Mammary epithelial cell (primary cell): ENCODE measurements at places on chromosomes 3 and 15. TPM values are rescaled to one million over a fixed set of nuclear protein-coding genes. Genes with fewer than 3 reads are reported as not detected.

- no peak for DNase-seq
Measured at GRCh38 chr15:101664303-101664913, 12.2 kb upstream of the TM2D3 start.

DNA sequence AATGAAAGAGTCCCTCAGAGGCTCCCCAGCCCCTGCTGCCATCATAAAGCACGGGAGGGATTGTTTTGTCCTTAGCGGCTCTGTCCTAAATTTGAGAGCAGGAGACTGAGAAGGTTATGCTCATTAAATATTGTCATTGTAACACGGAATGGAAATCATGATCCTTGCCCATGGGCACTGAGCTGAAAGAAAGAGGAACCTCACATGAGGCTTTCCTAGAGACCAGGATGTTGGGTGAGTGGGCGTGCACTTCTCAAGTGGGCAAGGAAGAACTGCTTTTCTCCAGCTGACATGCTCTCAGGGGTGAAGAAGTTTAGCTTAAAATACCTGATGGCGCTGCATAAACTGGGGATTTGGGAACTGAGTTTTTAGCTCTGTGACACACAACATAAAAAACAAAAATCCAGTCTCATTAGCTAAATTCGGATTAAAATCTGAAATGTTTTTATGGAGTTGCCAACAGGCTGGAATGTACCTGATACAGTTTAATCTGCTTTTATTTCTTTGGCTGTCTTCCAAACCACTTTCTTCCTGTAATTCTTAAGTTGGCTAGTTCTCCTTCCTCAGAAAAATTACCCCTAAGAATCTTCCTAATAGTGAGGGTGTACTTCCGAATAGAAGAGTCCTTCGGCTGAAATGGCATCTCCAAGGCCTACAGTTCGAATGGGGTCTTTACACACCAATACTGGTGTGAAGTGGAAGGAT lies 31.7 kb downstream of the ADPGK start:
- DNase-seq: no peak

GRCh38 chr15:75347222-75348033 lies 589 bp downstream of the NEIL1 start:
- no peak for DNase-seq

- peak; percentile 79 for DNase-seq
Measured at GRCh38 chr15:73982222-73982962, 9.7 kb downstream of the STOML1 start.

DNA sequence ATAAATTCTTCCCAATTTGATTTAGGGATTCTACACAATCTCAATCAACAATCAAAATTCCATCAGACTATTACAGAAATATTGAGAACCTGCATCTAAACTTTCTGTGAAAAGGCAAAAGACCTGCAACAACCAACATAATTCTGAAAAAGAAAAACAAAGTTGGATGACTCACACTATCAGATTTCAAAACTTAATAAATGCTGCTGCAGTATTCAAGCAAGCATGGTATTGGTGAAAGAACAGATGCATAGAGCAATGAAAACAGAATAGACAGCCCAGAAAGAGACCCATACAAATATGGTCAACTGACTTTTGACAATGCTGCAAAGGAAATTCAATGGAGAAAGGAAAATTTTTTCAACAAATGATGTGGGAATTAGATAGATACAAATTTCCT lies 477.1 kb upstream of the NR2F2 start:
- DNase-seq: no peak

DNA sequence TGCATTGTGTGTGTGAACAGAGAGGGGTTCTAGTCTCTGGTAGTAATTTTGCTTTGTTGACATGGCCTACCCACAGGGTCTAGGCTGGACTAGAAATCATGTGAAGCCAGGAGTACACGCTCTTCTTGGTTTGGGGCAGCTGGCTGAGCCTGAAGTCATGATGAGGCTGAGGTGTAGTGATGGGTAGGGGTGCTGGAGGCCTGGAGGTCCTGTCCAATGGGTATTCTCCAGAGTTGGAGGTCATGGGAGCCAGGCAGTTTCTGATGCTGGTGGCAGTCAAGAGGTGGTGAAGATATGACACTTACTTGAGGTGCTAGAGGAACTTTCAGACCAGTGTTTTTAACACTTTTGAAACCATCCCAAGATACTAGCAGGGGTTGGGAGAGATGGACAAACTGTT lies 18.5 kb upstream of the EPHB1 start:
- DNase-seq: no peak

DNA sequence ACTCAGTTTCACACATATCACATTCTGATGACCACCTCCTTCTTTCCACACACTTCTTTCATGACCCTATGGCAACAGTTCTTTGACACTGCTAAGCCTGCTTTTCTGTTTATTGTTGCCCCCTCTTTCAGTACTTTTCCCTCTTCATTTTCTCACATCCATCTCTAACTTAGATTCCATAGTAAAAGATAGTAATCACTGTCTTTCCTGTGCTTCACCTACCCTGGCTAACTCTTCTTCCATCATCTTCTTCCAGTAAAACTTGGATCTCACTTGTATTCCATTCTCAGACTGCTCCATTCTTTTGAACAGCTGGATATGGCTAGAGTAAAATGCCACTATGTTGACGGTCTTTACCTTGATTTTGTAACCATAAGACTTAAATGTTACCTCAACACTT lies 632.6 kb upstream of the TGFBR2 start:
- DNase-seq: no peak

- no peak for DNase-seq
Measured at GRCh38 chr15:67130166-67130565, 64.8 kb downstream of the SMAD3 start.

DNA sequence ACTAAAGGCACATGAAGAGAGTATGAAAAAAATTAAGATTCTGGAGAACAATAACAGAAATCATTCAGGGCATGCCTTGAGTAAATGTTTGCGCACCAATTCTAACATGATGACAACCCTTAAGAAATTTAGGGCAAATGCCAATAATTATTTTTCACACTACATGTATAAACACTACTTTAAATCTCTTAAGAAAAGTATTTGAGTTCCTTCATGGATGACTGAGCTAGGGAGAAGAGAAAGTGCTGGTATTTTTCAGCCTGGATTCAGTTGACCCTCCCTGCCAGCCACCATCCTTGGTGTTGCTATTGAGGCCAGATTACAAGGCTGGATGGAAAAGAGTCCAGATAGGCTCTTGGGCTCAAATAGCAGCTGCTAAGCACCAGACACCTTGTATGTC lies 8.0 kb upstream of the EID1 start:
- no peak for DNase-seq

- no peak for DNase-seq
Measured at GRCh38 chr3:10309736-10310135, 11.2 kb downstream of the SEC13 start.

DNA sequence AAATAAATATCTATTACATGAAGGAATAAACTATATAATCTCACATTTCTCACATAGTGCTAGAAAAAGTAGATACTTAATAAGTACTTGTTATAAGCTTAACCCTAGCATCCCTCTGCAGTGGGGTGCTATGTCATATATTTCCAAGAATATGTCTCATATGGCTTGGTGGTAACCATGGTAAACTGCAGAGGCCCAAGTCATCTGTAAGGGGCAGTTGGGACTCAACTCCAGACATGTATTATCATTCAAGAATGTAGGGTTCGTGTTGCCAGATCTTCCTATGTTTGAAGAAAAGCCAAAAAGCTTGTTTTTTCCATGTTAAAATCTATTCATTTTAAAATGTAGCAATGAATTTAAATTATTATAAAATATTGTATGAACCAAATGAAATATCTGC lies 46.2 kb downstream of the ZNF385D start:
- DNase-seq: no peak

DNA sequence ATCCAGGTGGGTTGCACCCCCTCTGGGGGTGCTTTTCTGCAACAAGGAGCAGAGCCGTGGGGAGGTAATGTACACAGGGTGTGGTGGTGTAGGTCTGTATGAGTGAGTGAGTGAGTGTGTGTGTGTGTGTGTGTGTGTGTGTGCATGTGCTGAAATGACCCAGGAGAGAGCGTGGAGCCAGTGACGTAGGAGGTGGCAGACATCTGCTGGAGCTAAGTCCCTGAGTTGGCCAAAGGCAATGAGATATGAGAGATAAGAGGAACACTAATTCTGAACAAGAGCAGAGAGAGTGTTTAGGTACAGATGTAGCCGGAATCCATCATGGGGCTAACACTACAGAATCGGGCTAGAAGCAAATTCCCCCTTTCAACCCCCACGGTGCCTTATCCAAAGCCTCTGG lies 27.6 kb downstream of the BDH1 start:
- DNase-seq: no peak

- no peak for DNase-seq
Measured at GRCh38 chr3:124620600-124621063, 109.6 kb upstream of the UMPS start.

- DNase-seq: no peak
Measured at GRCh38 chr15:93203036-93203435, 114.0 kb upstream of the RGMA start.

DNA sequence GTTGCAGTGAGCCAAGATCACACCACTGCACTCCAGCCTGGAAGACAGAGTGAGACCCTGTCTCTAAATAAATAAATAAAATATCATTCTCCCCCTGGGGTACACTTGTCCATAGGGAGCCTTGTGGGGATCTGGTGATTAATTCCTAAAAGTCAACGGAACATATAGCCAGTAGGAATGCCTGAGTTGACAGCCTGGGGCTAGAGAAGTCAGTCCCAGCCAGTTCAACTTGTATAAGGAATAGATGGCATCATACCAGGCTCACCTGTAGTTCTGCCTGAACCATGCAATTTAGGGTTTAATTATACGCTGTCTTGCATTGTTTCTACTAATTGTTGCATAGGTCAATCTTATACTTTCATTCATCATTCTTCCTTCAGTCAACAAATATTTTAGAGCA lies 5.9 kb upstream of the BOC start:
- DNase-seq: no peak

- DNase-seq: peak; percentile 31
Measured at GRCh38 chr3:72488738-72489035, 359.6 kb downstream of the SHQ1 start.

DNA sequence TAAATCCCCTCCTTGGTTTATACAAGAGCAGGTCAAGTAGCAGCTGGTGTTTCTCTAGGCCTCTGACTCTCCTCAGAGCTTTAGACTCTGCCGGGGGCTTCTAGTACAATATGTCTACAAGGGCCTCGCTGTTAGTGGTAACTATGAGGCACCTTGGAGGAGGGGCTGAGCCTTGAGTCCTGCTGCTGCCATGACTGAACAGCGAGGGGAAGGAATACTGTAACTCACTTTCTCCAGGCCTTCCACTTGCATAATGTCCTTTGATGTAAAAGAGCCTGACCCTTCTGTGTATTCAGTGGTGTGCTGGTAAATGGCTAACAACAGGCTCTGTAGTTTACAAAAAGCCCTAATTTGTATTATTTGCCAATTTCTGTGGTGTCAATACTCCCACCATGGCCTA lies 27.8 kb downstream of the DRD3 start:
- no peak for DNase-seq

- no peak for DNase-seq
Measured at GRCh38 chr3:110070161-110070916, 733.0 kb upstream of the DPPA4 start.

DNA sequence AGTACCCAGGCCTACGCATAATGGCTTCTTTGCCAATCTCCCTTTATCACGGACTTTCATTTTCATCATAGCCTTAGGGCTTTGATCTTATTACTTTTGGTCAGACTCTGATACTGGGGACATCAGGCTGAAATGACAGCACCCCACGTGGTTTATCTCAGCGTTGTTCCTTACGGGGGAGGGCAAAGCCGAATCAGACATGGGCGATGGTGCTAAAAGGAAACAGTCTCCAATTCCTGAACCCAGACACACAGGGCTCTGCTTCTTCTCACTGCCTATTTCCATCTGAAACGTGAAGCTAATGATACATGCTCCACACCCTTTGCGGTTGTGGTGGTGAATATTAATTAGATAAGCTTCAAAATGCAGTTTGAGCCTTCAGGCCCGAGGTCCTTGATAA lies 59.4 kb upstream of the CD47 start:
- DNase-seq: no peak

DNA sequence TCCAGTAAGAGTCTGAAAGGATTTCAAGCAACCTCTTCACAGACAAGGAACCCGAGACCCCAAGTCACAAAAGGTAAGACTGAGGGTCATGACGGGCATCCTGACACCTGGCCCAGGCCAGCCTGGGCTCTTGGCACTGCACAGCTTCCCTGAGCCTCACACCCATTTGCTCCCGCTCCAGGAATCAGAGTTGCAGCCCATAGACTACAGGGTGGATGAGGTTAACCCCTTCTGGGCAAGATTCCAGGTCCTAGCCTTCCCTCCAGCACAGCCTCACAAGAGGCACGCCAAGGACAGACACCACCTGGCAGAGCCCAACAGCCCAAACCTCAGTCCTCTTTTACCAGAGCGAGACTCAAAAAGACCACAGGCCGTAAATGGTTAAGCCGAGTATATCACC lies 36.2 kb downstream of the RBPMS2 start:
- DNase-seq: no peak

Gene IFT122
- 17.2 TPM for total RNA-seq

Gene DUOXA2
- not detected in 2 replicates for total RNA-seq

Gene EPHA6
- total RNA-seq: not detected
